ENCODE measurements at places on chromosomes 12 and 14.

DNA sequence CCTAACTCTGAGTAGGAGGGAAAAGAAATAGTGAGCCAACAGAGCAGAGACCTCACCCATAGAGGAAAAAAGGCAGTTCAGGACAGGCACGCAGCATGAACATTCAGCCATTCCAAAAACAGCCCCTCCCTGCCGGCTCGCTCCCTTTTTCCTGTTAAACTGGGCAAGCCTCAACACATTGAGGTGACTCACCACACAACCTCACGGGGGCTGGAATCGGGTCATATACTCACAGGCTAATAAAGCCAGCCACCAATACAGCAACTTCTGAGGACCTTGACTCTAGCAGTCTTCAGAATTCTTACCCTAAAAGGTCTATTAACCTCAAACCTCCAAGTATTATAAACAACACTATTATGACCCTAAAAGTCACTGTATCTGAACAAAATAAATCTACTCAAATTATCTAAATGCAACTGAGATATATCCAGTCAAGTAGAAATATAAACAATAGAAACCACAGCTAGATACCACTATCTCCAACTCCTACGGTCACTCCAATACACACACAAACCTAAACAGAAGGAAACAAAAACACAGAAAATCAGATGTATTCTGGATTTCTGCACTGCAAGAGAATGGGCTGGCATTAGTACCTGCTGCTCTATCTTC is 6.3 kb downstream of the YBX3 start:
- no peak for DNase-seq

DNA sequence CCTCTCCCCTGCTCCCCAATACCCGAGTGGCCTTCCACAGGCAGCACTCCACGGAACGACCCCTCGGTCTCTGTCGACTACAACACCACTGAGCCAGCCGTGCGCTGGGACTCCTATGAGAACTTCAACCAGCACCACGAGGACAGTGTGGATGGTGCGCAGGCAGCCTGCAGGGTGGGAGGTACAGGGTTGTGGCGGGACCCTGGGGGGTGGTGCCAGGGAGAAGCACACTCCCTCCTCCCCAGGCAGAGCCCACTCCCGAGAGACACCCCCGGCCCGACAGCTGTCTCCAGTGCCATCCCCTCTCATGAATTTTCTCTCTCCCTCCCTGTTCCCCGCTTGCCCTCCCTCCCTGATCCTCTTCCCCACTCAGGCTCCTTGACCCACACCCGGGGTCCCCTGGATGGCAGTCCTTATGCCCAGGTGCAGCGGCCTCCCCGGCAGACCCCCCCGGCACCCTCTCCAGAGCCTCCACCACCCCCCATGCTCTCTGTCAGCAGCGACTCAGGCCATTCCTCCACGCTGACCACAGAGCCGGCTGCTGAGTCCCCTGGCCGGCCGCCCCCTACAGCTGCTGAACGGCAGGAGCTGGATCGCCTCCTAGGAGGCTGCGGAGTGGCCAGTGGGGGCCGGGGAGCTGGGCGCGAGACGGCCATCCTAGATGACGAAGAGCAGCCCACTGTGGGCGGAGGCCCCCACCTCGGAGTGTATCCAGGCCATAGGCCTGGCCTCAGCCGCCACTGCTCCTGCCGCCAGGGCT is 9.0 kb downstream of the TNS2 start:
- DNase-seq, result no peak

- no peak for DNase-seq
Measured at GRCh38 chr12:3692616-3693365, 60.1 kb downstream of the CRACR2A start.

DNA sequence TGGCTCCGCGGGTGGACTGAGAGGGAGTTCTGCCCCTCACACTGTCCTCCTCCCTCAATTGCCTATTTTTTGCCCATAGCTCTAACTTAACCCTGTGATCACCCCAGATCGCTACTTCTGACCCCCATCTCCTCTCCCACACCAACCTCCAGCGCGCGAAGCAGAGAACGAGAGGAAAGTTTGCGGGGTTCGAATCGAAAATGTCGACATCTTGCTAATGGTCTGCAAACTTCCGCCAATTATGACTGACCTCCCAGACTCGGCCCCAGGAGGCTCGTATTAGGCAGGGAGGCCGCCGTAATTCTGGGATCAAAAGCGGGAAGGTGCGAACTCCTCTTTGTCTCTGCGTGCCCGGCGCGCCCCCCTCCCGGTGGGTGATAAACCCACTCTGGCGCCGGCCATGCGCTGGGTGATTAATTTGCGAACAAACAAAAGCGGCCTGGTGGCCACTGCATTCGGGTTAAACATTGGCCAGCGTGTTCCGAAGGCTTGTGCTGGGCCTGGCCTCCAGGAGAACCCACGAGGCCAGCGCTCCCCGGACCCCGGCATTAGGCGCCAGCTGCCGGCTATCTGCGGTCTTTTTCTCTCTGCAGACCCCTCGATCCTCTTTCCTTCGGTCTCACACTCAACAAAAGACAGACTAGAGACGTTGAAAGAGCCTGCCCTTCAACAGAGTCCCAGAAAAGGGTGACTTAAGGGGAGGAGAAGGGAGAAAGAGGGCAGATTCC is 3.0 kb upstream of the TBX3 start:
- DNase-seq, result no peak

GRCh38 chr14:87430810-87431209 is 562.2 kb downstream of the GALC start:
- DNase-seq, result no peak

DNA sequence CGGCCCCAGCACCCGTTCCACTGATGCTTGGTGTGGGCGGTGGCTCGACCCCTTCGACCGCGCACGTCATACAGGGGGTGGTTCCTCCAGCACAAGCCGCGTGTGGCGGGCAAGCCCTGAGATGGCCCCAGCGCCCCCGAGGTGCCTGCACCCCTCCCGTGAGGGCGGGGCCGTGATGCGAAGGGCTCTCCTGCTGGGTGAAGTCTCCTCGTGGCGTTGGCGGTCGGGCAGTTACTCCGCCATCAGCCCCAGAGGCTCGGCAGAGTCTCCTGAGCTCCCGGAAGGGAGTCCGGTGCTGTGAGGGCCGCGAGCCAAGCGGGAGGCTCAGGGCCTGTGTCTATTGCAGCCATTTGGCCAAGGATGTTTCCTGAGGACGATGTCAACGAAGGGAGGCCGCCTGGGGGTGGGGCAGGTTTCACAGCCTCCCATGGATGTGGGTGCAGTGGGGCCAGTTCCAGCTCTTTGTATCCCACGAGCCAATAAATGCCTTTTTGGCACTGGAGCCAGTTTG is 78.1 kb upstream of the GALNT9 start:
- no peak for DNase-seq

GRCh38 chr14:90815572-90815821 is 733 bp downstream of the TTC7B start:
- no peak for DNase-seq

DNA sequence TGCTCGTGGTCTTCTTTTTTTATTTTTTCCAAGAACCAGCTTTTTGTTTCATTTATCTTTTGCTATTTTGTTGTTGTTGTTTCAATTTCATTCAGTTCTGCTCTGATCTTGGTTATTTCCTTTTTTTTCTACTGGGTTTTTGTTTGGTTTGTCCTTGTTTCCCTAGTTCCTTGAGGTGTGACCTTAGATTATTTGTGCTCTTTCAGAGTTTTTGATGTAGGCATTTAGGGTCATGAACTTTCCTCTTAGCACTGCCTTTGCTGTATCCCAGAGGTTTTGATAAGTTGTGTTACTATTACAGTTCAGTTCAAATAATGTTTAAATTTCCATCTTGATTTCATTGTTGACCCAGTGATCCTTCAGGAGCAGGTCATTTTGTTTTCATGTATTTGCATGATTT is 3.3 kb upstream of the SERPINA11 start:
- no peak for DNase-seq

DNA sequence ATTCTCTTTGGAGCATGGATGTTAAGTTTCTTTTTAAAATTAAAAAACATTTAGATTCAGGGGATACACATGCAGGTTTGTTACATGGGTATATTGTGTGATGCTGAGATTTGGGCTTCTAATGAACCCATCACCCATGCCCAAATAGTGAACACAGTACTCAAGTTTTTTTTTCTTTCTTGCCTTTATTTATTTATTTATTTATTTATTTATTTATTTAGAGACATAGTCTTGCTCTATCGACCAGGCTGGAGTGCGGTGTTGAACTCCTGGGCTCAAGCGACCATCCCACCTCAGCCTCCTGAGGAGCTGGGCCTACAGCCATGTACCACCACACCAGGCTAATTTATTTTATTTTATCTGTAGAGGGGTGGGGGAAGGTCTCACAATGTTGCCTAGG is 2.2 kb upstream of the NCKAP1L start:
- DNase-seq, result no peak

Data from right renal pelvis (tissue), 4 donors.